Lung microvascular endothelial cell (primary cell): ENCODE measurements at places on chromosomes 1 and 21.

DNA sequence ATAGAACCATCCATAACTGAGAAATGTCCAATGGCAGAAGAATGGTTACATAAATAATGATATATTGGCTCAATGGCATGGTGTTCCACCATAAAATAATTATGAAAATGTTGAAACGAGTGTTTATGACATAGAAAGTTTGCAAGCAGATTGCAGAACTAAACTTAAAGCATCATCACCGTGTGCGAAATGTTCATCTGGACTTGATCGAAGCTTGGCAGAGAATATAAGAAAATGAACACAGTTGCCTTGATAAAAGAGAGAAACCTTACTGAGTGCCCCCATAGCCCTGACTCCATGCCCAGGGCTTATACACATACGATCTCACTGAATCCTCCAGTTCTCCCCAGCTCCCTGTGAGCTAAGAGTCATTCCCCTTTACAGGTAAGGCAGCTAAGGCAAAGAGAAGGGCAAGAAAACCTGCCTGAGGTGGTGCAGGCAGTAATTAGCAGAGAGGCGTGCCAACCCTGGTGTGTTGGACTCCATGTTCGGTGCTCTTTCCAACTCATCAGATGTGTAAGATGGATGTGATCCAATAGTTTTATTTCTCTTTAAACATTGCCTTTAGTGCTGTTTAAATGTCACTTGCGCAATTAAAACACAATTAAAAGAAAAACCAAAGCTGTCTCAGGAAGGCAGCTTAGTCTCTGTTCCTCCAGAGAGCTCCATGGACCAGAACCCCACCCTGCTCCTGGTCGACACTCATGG is 21.8 kb upstream of the SPOCD1 start:
- DNase-seq: no peak

- DNase-seq: no peak
Observed at GRCh38 chr21:27371115-27371974, 404.5 kb upstream of the ADAMTS5 start.

DNA sequence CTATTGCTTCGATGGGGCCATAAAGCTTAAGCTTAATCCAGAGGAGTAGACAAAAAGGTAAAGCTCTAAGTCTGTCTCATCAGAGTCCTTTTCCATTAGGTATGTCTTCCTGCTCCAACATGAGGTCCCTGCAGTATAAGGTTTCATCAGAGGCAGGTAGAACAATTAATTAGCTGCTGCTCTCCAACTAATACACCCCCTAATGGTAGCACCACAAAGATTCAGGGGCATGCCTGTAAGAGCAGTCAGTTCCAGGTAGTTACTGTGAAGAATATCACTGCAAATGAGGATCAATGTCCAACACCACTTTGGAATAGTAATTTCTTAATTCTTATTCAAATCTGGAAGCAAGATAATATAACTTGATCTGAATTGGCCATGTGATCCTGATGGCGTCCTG is 160.3 kb upstream of the ESRRG start:
- no peak for DNase-seq

DNA sequence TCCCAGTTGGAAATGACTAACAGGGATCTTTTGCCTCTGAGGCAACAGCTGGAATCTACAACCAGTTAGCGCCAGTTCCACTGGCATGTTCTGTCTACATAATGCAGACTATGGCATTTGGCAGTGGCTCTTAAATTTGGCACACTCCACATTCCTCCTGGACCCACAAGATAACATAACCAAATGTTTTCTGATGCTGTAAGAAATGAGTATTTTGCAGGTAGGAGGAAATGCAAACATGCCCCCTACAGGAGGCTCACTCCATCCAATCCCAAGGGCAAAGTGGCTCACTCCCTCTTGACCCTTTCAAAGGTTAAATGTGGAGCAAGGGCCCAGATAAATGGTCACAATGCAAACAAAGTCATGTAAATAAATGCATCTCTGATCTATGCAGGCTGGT is 129.2 kb upstream of the PROX1 start:
- DNase-seq: no peak

DNA sequence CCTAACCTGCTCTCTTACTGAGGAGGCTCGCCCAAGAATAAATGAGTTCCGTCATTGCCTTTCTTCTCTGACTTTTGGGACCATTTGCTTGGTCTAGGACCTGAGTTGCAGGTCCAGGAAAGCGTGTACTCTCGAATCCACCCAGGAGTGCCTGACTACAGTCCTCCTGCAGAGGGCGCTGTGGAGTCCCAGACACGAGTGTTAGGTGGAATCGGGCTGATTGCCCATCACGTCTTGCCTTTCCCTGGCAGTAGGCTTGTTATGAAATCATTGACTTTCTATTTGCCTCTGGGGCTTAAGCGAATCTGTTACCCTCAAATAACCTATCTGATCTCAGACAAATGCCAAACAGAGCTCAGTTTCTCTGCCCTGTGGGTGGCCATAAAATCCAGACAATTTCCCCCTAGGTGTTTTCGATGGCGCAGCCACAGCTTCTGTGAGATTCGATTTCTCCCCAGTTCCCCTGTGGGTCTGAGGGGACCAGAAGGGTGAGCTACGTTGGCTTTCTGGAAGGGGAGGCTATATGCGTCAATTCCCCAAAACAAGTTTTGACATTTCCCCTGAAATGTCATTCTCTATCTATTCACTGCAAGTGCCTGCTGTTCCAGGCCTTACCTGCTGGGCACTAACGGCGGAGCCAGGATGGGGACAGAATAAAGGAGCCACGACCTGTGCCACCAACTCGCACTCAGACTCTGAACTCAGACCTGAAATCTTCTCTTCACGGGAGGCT is at the start of gene IL20:
Gene IL20 (plus strand): TSS at position 685 of the 733 bp plus-strand sequence. CDS start 230 bp downstream, outside the sequence.
- DNase-seq: peak; percentile 34

DNA sequence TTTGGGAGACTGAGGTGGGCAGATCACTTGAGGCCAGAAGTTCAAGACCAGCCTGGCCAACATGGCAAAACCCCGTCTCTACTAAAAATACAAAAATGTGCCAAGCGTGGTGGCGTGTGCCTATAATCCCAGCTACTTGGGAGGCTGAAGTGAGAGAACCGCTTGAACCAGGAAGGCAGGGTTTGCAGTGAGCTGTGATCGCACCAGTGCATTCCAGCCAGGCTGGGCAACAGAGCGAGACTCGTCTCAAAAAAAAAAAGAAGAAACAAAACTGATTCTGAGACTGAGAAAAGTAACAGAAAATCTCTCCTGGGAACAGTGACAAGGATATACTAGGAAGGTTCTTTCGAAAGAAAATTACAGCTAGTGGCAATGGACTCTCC is 20.9 kb downstream of the USP48 start:
- DNase-seq: no peak

DNA sequence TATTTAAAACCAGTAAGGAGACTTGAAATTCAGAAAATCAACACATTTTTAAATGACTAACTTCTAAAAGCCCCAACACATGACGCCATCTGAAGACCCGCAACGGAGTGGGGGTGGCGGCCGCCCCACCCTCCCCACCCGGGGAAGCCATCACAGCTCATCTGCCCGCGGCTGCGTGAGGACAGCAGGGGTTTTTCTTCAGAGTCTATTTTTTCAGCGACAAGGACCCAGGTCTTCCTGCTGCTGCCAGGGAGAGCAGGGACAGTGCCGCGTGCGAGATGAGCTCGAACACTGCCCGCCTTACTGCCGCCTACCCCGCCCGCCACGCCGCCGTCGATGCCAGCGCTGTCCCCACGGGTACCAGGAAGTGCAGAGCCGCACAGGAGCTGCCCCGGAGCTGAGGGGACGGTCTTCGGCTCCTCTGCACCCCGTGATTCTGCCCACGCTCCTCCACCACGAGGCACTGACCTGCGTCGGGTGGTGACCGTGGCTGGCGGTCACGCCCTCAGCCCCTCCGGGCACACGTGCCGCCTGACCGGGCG is 79.0 kb downstream of the SKI start:
- DNase-seq: no peak

GRCh38 chr1:195122497-195122896 is 1485.7 kb downstream of the KCNT2 start:
- no peak for DNase-seq

- DNase-seq: no peak
Observed at GRCh38 chr1:7043719-7044535, 258.7 kb downstream of the CAMTA1 start.

- DNase-seq: no peak
Observed at GRCh38 chr1:25765923-25766589, 33.9 kb upstream of the SELENON start.

DNA sequence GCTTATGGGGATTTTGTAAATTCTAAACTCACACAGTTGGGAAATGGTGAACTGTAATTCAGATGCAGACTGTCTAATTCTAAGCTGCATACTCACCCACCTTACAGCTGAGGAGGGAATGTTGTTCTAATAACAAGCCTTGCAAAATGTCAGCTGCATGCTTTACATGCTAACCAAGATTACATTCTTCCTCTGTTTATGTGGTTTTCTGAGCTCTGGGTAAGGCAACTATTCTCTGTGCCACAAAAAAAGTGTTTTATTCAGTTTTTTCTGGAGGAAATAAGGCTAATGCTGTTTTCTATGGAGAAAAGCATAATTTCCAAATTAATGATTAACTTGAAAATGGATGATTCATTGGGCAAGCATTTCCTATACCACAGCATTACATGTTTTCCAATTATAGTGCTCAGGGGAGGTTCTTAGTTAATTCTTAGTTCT is 64.9 kb downstream of the RGS13 start:
- peak; percentile 8 for DNase-seq

DNA sequence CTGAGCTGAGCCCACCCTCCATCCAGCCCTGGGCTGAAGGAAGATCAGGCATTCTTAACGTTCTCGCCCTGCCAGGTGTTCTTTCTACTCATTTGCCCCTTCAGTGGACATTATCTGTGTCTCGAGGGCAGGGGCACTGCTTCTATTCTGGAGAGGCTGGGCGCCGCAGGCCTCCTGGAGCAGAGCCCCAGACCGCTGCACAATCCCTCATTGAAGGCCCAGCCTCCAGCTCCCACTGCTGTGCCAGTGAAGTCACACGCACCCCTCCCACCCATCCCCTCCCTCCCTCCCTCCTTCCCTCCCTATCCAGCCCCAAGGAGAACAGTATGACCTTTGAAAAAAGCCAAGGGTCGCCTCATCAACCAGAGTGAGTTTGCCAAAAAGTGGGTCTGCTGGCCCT is 76.7 kb downstream of the NFASC start:
- DNase-seq: no peak

- DNase-seq: no peak
Observed at GRCh38 chr1:65200411-65200810, 52.4 kb downstream of the AK4 start.

- peak; percentile 90 for DNase-seq
Observed at GRCh38 chr1:209883341-209883971, 54.6 kb upstream of the SYT14 start.

- no peak for DNase-seq
Observed at GRCh38 chr1:233406339-233406960, 78.9 kb downstream of the MAP3K21 start.

- DNase-seq: no peak
Observed at GRCh38 chr1:33971018-33971710, 107.3 kb downstream of the HMGB4 start.

DNA sequence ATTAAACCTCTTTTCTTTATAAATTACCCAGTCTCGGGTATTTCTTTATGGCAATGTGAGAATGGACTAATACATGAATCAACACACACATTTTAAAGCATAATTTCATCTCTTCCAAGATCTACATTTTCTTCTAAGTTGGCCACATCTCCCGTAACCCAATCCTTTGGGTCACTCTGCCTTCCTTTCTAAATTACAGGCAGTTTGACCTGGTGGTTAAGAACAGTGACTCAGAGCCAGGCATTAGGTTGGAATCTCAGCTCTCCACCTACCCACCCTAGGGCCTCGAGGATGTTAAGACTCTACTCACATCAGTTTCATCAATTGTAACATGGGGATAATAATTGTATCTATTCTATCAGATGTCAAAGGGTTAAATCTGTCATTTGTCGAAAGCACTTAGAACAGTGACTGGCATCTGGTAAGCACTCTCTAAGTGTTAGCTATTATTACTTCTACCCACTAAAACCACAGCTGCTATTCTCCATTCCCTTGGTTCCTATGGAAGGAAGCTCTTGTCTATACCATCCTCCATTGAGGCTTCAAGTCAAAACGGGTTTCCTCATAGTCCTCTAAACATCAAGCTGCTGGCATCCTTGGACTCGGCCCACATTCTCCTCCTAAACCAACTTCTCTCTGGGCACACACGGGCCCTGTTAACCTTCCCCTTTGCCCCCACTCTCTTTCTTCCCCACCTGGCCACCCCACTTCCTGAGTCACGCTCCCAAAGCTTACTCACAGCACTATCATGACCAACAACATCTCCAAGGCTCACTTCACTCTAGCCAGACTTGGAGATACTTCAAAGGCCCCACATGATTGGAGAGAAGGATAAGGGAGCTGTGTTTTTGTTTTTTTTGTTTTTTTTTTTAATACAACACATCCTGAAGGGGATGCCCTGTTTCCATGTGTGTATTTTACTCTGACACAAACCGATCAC is 116.9 kb downstream of the TGFBR3 start:
- DNase-seq: no peak

DNA sequence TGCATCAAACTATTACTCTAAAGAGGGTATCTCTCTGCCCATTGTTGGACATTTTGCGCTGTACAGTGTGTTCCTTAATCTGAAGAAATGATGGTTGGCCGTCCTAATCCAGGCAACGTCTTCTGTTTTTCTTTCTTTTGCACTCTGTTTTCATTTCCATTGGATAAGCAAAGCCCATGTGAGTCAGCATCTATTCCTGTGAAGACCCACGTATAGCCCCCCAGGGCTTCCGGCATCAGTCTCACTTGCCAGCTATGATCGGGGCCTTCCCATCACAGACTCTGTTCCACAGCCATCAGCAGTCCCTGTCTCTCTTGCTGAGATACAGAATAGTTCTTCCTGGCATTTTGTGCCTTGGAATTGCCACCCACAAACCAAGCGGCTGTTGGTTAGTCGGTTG is 29.2 kb upstream of the BRDT start:
- DNase-seq: no peak

DNA sequence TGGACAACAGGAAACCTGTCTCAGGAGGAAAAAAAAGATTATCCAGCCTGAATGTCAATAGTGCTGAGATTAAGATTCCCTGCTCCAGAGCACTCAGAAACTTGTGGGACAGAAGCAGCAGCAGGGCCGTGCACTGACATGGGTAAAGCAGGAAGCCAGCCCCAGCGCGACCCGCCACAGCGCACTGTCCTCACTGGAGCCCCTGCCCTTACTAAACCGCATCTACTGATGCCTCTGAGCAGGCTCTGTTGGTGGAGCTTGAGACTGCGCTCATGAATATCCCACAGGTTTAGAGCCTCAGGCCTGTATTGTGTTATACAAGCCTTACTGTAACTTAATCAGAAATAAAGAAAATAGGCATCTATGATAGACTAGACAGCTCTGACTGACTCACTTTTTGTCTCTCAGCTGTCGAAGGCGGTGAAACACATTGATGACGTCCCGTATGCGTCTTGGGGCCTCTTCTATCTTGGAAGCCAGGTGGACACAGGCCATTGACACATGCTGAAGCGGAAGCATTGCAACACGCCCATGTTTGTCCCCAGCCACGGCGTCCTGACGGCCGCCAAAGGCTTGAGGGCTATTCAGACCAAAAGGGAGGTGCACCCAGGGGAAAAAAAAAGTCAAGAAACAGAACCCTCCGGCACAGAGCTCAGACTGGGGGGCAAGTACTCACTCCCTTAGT is 1.2 kb downstream of the CCNL2 start:
- DNase-seq: peak; percentile 69

GRCh38 chr1:7006996-7007871 is 222.0 kb downstream of the CAMTA1 start:
- no peak for DNase-seq
